Stimulated activated CD8-positive, alpha-beta memory T cell treated with anti-CD3 and anti-CD28 coated beads, Interleukin-2, amount 100 ng/mL, for 48 hours (primary cell): ENCODE measurements at places on chromosomes 4 and X.

DNA sequence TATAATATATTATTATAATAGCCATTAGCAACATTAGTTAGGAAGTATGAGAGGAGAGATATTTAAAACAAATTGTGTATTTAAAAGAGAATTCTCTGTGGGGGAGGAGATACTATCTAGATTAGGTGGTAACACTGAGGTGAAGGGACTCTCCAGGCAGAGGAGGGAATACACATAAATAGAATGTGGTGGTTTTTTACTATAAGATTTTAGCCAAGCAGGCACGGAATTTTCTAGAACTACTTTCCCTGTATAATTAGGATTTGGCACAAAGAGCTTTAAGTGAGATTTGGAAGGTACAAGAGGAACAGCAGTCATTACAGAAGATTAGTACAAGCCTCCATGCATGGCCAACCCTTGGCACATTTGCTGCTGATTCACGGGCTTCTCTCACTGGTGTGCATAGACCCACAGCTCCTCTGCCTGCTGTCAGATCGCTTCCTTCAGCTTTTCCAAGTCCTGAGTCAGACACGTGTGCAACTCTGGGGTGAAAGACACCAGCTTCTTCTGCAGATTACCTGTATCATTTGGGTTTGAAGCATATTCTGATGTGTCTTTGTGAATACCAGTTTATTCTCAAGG, 685.5 kb downstream of the KCTD8 start:
- DNase-seq, result no peak

- DNase-seq, result no peak
Observed at GRCh38 chr4:72468904-72469502, 100.0 kb downstream of the ADAMTS3 start.

GRCh38 chr4:6019316-6020263, 1.4 kb upstream of the C4orf50 start:
- no peak for DNase-seq

- DNase-seq, result no peak
Observed at GRCh38 chr4:123325241-123325681, 71.3 kb upstream of the SPRY1 start.

DNA sequence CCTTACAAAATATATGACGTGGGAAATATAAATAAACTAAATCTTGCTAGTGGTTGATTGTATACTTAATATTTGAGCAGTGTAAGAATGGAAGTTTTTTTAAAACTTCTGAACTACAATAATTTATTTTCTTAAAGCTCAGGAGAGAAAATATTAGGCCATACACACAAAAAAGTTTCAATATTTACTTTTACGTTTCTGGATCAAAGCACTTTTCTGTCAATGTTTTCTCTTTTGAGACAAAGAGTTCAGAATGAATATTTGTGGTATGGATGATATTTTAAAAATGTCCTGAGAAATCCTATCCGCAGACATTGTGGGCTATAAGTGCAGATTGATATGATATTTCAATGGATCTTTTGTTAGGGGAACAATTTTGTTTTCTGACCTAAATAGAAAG, 109.9 kb downstream of the TLL1 start:
- no peak for DNase-seq

GRCh38 chrX:106415276-106415895, 196.4 kb upstream of the RADX start:
- no peak for DNase-seq

DNA sequence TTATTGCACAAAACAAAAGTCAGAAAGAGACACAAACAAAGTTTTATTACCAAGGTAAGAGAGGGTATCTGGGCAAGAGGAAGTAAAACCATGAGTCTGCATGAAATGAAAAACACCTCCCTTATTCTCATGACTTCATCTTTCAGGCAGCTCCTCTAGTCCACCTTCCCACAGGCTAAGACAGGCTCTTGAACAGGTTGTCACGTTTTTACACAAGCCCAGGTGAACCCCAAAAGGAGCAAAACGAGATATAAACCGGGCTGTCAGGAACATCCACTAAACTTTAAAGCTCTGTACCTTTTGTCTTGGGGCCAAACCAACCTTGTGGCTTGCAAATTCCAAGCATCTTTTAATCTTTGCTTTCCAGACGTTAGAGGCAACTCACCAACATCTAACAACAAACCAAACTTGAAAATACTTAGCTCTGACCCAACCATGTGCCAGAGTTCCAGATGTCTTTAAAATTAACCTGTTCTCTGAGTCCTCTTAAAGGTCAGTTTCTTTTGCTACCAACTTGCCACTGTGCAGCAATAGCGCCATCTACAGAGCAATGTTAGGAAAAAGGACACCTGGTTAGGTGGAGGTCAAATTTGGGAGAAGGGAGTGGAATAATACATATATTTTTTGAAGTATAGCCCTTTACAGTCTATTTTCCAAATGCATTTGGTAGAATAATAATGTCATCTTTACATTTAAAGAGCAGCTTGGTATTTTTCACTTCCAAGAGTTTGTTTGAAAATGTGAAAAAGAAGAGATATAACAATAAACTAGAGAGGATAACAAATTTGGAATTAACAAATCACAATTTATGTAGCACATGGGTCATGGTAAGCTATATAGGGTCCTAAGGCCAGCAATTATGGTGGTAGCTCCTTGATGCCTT, 73.1 kb downstream of the QRFPR start:
- no peak for DNase-seq

DNA sequence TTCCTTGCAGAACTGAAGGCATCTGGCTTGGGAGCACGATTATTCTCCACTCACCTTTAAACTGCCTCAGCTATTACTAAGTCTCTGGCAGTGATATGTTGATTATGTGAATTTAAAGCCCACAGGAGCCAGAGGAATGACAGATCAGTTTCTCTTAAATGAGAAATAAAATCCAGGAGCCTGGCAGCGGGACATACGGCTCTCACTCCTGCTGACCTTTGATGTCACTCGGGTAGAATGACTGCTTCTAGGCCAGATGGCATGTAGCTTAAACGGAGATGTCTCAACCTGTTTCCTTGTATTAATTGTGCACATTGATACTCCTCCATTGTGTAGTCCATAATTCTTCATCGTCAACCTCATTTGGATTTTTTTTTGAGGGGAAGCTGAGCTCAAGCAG, 4.0 kb upstream of the CBLL2 start:
- DNase-seq, result no peak

DNA sequence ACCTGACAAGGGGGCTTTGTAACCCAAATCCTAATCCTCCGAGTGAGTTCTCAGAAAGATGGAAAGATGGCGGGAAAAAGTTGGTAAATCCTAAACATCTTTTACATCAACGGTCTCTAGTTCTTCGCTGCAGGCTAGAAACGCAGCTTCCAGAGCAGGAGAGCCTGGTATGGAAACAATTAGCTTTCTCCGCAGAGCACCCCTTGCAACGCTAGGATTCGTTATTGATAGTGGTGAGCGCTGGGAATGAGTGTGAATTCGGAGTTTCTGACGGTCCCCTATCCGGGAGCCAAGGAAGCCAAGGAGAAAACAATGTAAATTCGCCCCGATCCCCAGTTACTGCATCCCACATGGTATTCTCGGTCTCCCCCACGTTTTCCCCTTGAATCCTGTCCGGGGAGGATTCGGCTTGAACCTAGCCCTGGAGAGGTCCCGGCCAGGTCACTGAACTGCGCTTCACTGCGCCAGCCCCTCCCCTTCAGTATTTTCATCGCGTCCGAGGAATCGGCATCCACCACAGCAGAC, 4.7 kb upstream of the NEUROG2 start:
- no peak for DNase-seq

- DNase-seq, result no peak
Observed at GRCh38 chr4:70660106-70660505, 6.2 kb downstream of the JCHAIN start.

DNA sequence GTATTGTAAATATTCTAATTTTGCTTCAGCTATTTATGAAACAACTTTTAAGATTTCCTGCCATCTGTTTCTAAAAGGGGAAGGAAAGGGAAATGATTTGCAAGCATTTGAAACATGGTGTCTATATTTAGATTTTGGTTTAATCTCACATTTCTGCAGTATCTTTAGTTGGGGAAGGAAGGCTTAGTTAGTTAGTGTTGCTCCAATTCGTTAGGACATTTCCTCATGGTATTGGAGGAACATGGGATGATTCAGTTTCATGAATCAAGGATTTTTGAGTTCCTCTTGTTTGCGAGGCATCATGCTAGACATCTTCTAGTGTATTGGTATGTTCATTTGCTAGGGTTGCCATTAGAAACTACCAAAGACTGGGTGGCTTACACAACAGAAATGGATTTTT, 20.5 kb upstream of the TMEM192 start:
- no peak for DNase-seq

DNA sequence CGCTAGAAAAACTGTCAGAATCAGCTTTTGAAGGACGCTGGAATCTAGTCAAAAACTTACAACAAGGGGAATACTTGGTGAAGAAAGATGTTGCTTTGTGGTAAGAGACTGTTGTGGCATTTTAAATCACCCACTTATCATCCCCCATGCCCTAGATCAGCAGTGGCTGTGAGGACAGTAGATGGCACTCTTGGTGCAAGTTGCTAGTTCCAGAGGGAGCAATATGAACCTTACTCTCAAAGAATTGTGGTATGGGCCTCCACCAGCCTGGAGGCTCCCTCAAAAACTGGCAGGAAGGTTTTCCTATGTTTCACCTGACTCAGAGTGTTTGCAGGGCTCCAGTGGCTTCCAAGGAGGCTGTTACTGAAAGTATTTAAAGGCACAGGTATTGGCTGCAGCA, 37.7 kb upstream of the SLC16A2 start:
- no peak for DNase-seq

DNA sequence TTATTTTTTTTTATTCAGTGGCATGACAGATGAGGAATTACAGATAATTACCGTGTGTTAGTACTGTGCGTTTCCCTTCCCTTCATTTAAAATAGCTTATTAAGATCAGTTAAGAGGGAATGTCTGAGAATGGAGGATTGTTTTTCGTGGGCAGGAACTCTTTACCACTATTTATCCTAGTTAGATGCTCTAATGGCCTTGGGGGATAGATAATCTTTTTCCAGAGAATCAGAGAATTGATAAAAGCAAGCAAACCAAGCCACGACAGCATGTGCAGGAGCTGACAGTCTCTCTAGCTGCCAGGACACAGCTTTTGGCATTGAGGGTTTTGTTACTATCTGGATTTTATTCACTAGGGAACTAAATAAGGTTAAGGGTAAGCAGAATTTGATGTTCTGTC, 128.7 kb downstream of the DCLK2 start:
- no peak for DNase-seq

DNA sequence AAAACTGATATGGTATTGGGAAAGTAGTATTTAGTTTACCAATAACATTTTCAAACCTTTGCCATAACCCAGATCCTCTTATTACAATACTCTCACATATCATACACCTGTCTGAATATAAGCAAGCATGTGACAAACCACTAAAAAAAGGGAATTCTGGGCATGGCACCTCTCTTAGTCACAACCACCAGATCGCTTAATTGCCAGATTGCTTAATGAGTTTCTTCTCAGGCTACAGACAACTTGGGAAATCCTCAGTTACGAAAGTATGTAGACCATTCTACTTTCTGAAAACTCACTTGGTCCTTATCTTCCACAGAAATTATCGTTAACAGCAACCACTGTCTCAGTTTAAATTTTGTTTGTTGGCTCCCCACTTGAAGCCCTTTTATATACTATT, 2.1 kb downstream of the NAF1 start:
- no peak for DNase-seq

- no peak for DNase-seq
Observed at GRCh38 chrX:37776283-37776986, 3.4 kb upstream of the CYBB start.

DNA sequence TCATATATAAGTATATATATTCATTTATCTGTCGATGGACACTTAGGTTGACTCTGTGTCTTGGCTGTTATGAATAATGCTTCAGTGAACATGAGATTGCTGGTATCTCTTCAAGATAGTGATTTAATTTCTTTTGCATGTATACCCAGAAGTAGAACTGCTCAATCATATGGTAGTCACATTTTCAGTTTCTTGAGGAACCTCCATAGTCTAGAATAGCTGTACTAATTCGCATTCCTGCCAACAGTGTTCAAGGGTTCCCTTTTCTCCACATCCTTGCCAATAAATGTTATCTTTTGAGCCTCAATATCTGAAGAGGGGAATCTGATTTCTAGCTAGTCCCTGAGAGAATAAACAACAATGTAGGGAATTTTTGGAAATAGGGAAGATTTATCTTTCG, 32.4 kb upstream of the CCNG2 start:
- DNase-seq, result no peak

DNA sequence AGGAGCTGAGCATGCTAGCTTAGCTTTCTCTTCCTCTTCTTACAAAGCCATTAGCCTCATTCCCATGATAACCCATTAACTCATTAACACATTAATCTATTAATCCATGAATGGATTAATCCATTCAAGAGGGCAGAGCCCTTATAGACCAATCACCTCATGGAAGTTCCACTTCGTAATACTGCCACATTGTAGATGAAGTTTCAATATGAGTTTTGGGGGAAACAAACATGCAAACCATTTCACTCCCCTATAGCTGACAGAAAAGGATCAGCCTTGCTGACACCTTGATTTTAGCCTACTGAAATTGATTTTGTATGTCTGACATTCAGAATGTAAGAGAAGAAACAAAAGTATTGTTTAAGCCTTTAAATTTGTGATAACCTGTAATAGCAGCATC, 251.8 kb upstream of the GALNTL6 start:
- no peak for DNase-seq

GRCh38 chr4:99653916-99654315, 3.7 kb downstream of the C4orf54 start:
- no peak for DNase-seq

- no peak for DNase-seq
Observed at GRCh38 chr4:4852591-4853362, 6.7 kb upstream of the MSX1 start.

- no peak for DNase-seq
Observed at GRCh38 chr4:17398035-17398434, 113.9 kb downstream of the QDPR start.

GRCh38 chr4:155617296-155617695, 49.4 kb upstream of the GUCY1A1 start:
- no peak for DNase-seq

GRCh38 chr4:152510349-152511147, 25.3 kb downstream of the FBXW7 start:
- no peak for DNase-seq

GRCh38 chrX:101759000-101759399, 99.3 kb upstream of the ARMCX2 start:
- DNase-seq, result no peak

- DNase-seq, result no peak
Observed at GRCh38 chr4:1523907-1524636, 117.8 kb upstream of the NKX1-1 start.

GRCh38 chr4:182354867-182355266, 111.7 kb downstream of the TENM3 start:
- DNase-seq, result no peak

- no peak for DNase-seq
Observed at GRCh38 chr4:155678011-155678410, 11.4 kb downstream of the GUCY1A1 start.

- DNase-seq, result no peak
Observed at GRCh38 chr4:78417603-78418002, 134.0 kb upstream of the ANXA3 start.

DNA sequence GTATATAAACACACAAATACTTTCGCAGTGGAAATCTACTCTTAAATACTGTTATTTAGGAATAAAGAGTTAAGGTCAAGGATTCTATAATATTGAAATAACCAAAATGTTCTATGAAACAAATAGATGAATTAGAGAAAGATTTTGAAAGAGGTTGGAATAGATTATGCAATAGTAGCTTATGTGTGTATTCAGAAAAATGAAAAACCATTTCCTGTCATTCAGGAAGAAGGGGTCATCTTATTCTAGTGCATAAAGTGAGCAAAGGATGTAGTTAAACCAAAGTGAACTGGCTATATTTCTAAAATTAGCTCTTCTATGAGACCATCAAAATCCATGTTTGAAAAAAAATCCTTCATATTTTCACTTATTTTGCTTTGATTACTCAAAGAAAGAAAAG, 30.0 kb upstream of the MYOZ2 start:
- DNase-seq, result no peak
